Dermis microvascular lymphatic vessel endothelial cell (primary cell): ENCODE measurements at places on chromosomes 12 and 14. TPM values are rescaled to one million over a fixed set of nuclear protein-coding genes. Genes with fewer than 3 reads are reported as not detected.

NOVA1 gene
- under 0.01 TPM in 1 of 2 replicates, not detected in the other for total RNA-seq

ETNK1 gene
- total RNA-seq: 33.3 and 39.3 TPM in 2 replicates

PMEL gene
- 0.51 and 0.63 TPM in 2 replicates for total RNA-seq

TDP1 gene
- 11.0 and 14.9 TPM in 2 replicates for total RNA-seq

DNAL1 gene
- total RNA-seq: 4.7 and 5.1 TPM in 2 replicates

SDS gene
- total RNA-seq: under 0.01 TPM in 1 of 2 replicates, not detected in the other

SPTB gene
- under 0.01 and 0.13 TPM in 2 replicates for total RNA-seq

DTX1 gene
- 1.8 and 6.1 TPM in 2 replicates for total RNA-seq
